Left hindlimb (tissue), 1 donor: ENCODE measurements at places on chromosomes 2 and 18.
A peak's percentile ranks its signal among the peaks of the same experiment; 100 is the strongest.

DNA sequence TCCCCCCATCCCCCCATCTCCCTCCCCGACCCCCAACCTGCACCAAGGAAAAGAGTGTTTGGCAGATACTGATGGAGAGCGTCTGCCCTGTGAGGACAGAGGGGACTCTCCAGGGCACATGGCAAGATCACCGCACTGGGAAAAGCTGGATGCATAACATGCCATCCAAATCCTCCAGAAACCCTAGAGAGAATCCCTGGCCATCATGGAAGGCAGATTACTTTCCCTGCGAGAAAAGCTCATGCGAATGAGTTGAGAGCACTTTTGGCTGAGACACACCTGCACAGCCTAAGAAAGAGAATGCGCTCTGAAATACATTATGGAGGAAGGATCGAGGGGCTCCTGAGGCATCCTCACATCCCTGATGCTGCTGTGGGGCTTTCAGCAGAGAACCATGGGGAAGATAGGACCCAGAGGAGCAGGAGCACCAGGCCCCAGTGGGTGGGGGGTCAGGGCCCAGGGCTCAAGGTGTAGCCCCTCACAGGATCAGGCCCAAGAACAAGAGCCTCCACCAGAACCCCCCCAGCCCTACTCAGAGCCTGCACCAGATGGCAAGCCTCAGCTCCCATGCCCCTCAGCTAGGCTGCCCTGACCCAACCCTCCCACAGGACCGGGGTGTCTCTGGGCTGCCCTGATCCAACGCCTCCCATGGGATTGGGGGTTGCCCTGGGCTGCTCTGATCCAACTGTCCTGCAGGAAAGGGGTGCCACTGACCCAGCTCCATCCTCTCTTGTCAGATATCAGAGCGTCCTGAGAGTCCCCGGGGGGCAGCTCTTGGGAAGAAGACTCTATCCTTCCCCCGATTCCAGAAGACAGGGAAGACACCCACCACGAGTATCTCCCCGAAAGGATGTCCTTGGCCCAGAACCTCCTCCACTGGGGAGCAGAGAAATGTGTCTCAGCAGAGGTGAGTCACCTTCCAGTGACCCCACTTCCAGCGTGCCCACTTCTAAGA, 153.4 kb downstream of the NDUFA10 start:
- no peak for DNase-seq

- no peak for DNase-seq
Measured at GRCh38 chr2:206531996-206532543, 88.7 kb downstream of the ADAM23 start.

GRCh38 chr2:45941531-45942236, 290.2 kb downstream of the PRKCE start:
- no peak for DNase-seq

DNA sequence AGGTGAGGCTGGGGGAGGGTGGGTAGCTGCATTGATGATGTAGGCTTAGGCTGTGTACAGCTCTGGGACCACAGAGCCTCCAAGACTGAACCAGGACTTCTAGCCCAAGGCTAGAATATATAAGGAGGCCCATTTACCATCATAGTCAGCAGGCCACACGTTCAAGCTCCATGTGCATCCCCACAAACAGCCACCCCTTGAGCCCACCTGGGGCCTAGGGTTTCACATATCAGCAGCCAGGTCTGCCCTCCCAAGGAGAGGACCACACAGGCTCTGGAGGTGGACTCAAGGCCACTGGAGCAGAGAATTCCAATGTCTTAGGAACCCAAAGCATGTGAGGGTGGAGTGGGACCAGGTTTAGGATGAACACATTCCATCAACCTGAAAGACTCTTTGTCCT, 230.5 kb downstream of the TTC32 start:
- no peak for DNase-seq

DNA sequence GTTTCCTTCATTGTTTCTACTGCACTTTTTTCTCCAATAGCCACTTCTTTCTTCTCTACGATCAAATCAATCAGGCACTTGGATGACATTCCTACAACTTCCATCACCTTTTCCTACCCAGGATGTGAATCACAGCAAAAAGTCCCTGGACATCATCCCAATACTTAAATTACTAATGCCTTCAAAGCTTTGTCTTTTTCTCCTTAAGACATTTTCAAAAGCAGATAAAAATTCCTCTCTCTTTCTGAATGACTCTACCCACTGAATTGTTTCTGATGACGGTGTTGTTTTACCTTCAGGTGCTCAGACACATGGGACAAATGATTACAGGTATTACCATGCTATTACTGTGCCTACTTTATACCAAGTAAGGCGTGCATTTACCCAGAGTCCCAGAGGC, 500.9 kb downstream of the FBXO15 start:
- DNase-seq, result no peak

DNA sequence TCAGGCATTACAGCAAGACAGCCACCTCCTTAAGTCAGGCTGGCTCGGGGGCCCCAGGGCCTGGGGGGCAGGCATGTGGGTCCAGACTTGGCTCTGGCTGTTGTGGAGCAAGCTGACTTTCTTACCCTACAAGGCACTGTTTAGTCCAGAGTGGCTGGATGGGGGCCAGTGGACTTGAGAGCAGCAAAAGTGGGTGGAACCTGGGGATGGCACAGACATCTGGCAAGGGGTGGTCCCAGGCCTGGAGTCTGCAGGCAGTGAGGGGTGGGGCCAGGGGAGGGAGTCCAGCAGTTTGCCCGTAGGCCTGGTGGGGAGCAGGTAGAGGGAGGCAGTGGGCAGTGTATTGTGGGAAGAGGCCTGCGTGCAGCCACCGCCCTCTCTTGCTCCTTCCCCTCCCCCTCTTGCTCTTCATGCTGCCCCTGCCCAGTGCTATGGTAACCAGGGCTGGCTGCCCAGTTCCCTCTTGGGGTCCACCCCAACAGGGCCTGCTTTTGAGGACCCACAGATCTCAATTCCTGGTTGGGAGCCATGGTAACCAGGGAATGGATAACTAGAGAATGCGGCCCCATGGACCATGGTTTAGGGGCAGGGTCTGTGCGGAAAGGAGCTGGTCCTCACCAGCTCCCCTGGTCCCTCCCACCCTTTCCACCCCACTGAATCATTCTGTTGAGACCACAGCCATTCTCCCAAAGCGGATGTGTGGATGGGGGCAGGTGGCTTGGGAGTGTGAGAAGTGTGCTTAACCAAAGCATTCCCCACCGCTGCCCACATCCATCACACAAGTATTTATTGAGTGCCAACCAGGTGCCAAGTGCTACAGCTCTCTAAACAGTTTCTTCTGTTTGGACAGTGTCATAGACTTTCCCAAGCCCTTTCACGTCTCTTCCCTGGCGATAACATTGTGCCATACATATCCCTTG, 19.3 kb downstream of the SPEG start:
- DNase-seq, result peak; percentile 83

DNA sequence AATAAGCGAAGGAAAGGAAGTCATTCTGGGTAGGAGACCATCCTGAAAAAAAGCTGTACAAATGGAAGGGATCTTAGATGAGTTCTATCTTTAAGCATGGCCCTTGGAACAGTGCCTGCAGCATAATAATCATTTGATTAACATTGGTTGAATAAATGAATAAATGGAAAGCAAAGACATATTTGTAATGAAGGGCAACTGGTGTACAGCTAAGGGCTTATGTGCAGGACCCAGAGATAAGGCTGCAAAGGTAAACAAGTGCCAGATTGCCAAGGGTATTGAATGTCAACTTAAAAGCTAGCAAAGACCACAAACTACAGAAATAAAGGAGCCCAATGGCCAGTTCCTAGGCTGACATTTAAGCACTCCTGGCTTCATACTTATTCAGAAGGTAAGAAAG, 19.4 kb downstream of the IMMT start:
- no peak for DNase-seq

GRCh38 chr2:1609485-1610095, 134.7 kb downstream of the PXDN start:
- DNase-seq, result peak; percentile 7

GRCh38 chr2:199405241-199405640, 52.5 kb downstream of the SATB2 start:
- DNase-seq, result no peak

DNA sequence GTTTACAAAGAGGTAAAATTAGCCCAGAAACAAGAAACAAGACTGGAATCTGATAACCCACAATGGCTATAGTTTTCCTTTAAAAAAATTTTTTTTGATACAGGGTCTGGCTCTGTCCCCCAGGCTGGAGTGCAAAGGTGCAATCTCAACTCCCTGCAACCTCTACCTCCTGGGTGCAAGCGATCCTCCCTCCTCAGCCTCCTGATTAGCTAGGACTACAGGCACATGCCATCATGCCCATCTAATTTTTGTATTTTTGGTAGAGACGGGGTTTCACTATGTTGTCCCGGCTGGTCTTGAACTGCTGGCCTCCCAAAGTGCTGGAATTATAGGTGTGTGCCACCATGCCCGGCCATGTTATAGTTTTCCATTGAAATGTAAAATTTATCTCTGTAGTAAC, 12.3 kb upstream of the PARD6G start:
- DNase-seq, result no peak

- DNase-seq, result no peak
Measured at GRCh38 chr18:49901862-49902340, 88.6 kb upstream of the ACAA2 start.

GRCh38 chr2:46829231-46829995, 86.2 kb downstream of the MCFD2 start:
- DNase-seq, result no peak

GRCh38 chr2:46239175-46239846, 57.9 kb upstream of the EPAS1 start:
- no peak for DNase-seq

- DNase-seq, result no peak
Measured at GRCh38 chr2:139296672-139297209, 516.6 kb upstream of the NXPH2 start.

DNA sequence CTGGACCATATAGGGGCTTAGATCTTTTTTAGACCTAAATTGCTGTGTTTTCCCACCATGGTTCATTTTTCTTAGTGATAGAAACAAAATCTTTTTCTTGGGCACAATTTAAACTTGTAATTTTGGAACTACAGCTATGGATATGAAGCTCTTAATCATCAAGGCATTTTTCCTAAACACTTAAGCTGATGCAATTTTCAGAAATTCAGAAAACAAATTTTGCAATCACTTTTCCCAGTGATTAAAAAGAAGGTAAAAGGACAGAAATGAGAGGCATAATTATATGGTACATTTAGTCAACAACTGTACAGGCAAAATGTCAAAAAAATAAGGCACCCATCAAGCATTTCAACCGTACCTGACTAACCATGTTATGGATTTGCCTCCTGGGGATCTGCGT, 665.4 kb downstream of the XIRP2 start:
- DNase-seq, result no peak

- DNase-seq, result no peak
Measured at GRCh38 chr2:193693758-193694157, 1499.0 kb upstream of the TMEFF2 start.

DNA sequence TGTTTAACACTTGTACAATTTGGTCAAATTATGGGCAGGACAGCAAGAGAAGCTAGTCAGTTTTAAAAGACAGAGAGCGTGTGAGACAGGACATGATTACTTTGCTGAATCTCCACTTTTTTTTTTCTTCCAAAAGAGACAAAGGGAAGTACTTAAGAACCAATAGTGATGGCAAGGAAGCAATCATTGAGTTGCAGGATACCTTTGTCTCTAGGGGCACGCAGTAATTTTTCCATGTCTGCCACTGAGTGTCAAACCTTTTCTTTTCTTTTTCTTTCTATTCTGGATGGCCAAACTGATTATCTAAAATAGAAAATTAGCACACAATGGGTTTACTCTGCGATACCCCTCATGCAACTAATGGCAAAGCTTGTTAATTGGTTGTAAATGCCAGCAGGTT, 533.0 kb downstream of the PLCL1 start:
- no peak for DNase-seq

DNA sequence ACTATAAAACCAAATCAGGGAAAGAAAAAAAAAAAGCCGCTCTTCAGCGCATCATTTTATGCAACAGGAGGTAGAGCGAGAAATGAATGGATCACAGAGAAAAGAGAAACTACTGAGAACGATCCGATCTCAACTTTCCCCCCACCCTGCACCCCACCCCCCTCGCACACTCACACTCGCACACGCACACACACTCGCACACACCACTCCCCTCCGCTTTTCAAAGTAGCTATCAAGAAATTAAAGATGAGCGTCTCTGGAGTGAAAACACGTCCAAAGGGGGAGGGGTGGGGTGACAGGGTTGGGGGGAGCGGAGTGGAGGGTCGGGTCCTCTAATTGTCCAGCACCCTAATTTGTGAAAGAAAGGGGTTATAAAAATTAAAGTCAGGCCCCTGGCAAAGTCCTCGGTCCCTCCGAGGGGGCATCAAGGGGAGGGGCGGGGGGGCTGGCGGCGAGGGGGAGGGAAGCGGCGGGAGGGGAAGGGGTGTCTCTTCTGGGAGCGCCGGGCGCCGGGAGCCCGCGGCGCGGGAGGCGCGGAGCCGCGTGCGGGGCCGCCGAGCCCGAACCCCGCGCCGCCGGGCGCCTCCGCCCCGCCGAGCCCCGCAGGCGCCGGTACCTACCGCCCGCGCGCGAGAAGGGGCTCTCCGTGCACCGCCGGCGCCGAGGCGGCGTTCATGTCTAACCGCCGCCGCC, 428 bp downstream of the TCF4 start:
- DNase-seq, result peak; percentile 74

- no peak for DNase-seq
Measured at GRCh38 chr2:26631401-26632170, 9.6 kb downstream of the CIB4 start.

DNA sequence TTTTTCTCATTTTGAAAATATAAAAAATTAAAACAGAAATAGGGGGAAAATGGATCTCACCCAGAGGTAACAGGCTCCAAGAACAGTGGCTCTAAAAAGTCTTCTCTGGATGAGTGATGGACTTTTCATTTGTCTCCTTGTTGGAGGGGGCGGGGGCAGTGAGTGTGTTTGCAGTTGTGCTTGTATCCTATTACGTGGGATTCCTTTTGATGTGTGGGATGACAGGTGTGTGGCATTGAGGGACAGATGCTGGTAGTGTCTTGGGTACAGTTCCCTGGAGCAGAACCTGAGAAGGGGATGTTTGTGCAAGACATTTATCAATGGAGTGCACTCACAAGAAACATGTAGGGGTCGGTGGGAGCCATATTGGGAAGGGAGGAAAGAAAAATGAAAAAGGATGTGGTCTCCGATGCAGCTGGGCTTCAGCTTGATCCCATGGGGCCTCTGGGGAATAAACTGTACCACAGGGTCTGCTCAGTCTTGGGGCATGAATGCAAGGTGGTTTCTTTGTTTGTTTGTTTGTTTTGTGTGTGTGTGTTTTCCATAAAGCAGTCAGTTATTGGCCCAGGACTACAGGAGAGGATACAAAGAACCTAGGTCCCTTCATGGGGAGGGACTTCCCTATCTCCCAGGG, 120.0 kb upstream of the SLC35G4 start:
- no peak for DNase-seq
